Effector memory CD8-positive, alpha-beta T cell (primary cell): ENCODE measurements at places on chromosomes 5 and 9.

DNA sequence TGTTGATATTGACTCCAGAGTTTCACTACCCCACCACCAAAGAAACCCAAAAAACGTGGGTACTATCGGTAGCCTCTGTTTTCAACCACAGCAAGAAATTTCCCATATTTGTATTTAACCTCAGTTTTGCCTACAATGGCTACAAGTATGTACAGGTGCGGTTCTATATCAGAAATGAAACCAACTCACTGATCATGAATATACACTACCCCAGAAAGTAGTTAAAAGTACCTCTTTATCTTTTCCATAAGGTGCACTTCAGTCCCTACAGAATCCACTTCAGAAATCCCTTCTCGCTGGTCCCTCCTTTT is 140.6 kb upstream of the SLC12A2 start:
- H3K4me1 ChIP-seq: no peaks in the 10 kb centered on the region
- H3K27me3 ChIP-seq: no peaks in the 10 kb centered on the region
- no peak for DNase-seq
- no peak overlapping the region for H3K4me3 ChIP-seq
- no peak overlapping the region for H3K27ac ChIP-seq
- H3K36me3 ChIP-seq: no peaks in the 10 kb centered on the region

DNA sequence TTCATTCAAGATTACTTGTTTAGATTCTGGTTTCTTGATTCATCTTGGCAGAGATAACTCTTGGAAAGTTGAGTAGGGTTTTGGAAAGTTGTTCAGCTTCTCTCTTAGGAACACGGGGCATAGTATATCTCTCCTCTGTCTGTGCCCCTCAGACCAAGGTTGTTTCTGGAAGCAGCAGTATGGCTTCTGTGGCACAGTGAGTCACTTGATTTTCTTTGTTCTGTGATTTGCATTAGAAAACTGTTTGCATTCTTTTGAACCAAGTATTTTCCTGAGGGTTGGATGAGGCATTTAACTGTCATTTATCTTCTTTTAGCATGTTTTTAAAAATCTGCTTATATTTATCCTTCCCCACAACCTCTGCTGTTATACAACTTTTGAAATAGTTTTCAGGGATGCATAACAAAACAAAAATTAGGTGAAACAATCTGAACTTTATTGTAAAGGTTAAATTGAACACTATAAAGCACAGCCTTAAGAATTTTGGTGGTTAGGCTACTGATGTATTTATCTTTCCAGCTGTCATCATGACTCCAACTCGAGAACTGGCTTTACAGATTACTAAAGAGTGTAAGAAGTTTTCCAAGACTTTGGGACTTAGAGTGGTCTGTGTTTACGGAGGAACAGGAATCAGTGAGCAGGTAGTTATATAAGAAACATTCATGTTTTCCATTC is 26.5 kb downstream of the DDX46 start:
- DNase-seq: no peak
- H3K27me3 ChIP-seq: no peaks in the 10 kb centered on the region
- peaks cover 89% of the 10 kb centered on the region for H3K36me3 ChIP-seq
- no peaks in the 10 kb centered on the region for H3K4me1 ChIP-seq

- no peak for DNase-seq
- peaks cover 22% of the 10 kb centered on the region for H3K4me1 ChIP-seq
- no peaks in the 10 kb centered on the region for H3K36me3 ChIP-seq
- H3K4me3 ChIP-seq: no peak overlapping the region
Measured at GRCh38 chr9:130780415-130780814, 54.6 kb upstream of the ABL1 start.

GRCh38 chr5:136033848-136034247 is 5.1 kb downstream of the TGFBI start:
- no peaks in the 10 kb centered on the region for H3K27me3 ChIP-seq
- H3K4me1 ChIP-seq: peaks cover 65% of the 10 kb centered on the region
- peak overlapping the region; percentile 94 for H3K27ac ChIP-seq
- H3K36me3 ChIP-seq: peaks cover 3% of the 10 kb centered on the region

GRCh38 chr9:18365651-18366050 is 108.3 kb upstream of the ADAMTSL1 start:
- DNase-seq: no peak
- no peak overlapping the region for H3K27ac ChIP-seq
- no peaks in the 10 kb centered on the region for H3K27me3 ChIP-seq
- H3K4me3 ChIP-seq: no peak overlapping the region
- H3K4me1 ChIP-seq: no peaks in the 10 kb centered on the region

- peak overlapping the region; percentile 99 for H3K27ac ChIP-seq
- H3K36me3 ChIP-seq: peaks cover 64% of the 10 kb centered on the region
- peaks cover 39% of the 10 kb centered on the region for H3K4me1 ChIP-seq
- H3K27me3 ChIP-seq: no peaks in the 10 kb centered on the region
Measured at GRCh38 chr5:134175921-134176510, 734 bp downstream of the SKP1 start.

GRCh38 chr9:28105001-28105400 is 531.7 kb upstream of the C9orf72 start:
- H3K27ac ChIP-seq: no peak overlapping the region
- no peaks in the 10 kb centered on the region for H3K36me3 ChIP-seq
- H3K4me3 ChIP-seq: no peak overlapping the region
- H3K4me1 ChIP-seq: no peaks in the 10 kb centered on the region
- no peak for DNase-seq
- no peaks in the 10 kb centered on the region for H3K27me3 ChIP-seq

DNA sequence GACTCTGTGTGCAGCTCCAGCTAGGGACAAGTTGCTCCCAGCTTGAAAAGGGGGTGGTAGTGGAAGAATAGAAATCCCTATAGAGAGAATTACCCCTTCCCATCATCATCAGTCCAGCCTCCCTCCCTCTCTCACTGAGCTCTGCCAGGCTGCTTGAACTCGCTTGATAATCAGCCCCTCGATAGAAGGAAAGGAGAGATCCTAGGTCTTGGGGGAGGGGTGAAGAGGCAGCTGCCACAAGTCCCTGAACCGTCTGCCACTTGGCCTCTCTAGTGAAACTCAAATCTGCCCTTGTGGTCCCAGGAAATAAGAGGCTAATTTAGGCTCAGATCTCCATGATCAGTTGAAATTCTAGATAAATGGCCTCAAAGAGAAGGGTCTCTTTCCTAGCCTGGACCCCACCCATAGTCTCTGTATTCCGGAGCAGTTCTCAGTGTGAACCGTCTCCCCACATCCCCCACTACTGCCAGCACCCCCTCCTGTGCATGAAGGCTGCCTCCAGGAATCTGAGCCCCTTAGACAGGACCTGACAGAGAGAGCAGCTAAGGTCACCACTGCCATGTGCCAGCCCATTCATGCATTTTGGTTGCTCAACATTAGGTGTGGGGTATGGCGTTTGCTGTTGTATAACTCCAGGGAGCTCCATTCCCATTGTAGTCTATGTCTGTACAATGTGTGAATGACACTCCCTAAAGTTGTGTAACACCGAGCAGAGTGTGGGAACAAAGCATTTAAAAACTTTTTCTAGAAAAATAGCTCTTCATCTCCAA is 5.5 kb downstream of the DNAJB5 start:
- no peak overlapping the region for H3K4me3 ChIP-seq
- no peak for DNase-seq
- H3K36me3 ChIP-seq: peaks cover 7% of the 10 kb centered on the region
- H3K27ac ChIP-seq: no peak overlapping the region
- H3K27me3 ChIP-seq: no peaks in the 10 kb centered on the region
- peaks cover 9% of the 10 kb centered on the region for H3K4me1 ChIP-seq

DNA sequence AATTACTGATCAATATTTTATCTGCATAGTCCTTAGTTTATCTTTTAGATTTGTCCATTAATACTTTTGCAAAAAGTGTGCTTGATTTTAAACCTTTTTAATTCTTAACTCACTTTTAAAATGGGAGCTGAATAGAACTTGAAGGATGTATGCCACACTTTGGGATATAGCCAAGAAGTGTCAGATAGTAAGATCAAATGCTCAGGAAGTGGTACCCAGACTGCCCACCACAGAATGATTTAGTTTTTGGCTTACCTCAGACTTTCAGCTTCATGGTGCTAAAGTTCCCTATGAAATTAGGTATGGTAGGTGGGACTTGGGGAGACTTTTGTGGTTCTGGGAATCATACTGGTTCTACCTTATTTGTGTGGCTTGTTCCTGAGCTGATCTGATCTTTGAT is 14.7 kb downstream of the FOCAD start:
- DNase-seq: no peak
- no peak overlapping the region for H3K27ac ChIP-seq
- H3K36me3 ChIP-seq: peaks cover 2% of the 10 kb centered on the region
- no peaks in the 10 kb centered on the region for H3K27me3 ChIP-seq
- H3K4me1 ChIP-seq: peaks cover 6% of the 10 kb centered on the region
- no peak overlapping the region for H3K4me3 ChIP-seq

GRCh38 chr9:117528225-117528624 is 113.4 kb upstream of the ASTN2 start:
- H3K27me3 ChIP-seq: no peaks in the 10 kb centered on the region
- H3K36me3 ChIP-seq: no peaks in the 10 kb centered on the region
- no peaks in the 10 kb centered on the region for H3K4me1 ChIP-seq
- no peak overlapping the region for H3K4me3 ChIP-seq
- no peak overlapping the region for H3K27ac ChIP-seq
- no peak for DNase-seq

DNA sequence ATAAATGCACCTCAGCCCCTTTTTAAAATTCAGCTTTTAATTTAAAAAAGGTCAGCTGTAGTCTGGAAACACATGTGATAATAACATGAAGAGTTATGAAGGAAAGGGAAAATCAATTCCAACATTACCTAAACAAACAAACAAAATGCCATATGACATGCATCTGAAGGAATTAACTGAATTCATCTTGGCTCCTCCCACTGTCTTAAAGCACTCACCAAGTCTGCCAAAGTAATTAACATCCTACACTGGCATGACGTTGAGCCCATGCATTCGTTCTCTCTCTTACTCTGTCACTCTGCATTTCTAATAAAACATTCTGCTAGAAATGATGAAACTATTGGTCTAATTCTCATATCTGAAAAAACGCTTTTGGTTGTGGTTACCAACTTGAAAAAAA is 37.7 kb downstream of the TSSK1B start:
- H3K36me3 ChIP-seq: no peaks in the 10 kb centered on the region
- no peak overlapping the region for H3K4me3 ChIP-seq
- DNase-seq: no peak
- H3K27ac ChIP-seq: no peak overlapping the region
- H3K4me1 ChIP-seq: no peaks in the 10 kb centered on the region
- peaks cover 10% of the 10 kb centered on the region for H3K27me3 ChIP-seq

- peaks cover 9% of the 10 kb centered on the region for H3K4me1 ChIP-seq
- H3K36me3 ChIP-seq: peaks cover 3% of the 10 kb centered on the region
- DNase-seq: no peak
- no peak overlapping the region for H3K4me3 ChIP-seq
- H3K27ac ChIP-seq: no peak overlapping the region
Measured at GRCh38 chr5:156019571-156020180, 307.3 kb upstream of the SGCD start.
